ENCODE measurements at places on chromosomes 12 and 14.
A peak's percentile ranks its signal among the peaks of the same experiment; 100 is the strongest.

DNA sequence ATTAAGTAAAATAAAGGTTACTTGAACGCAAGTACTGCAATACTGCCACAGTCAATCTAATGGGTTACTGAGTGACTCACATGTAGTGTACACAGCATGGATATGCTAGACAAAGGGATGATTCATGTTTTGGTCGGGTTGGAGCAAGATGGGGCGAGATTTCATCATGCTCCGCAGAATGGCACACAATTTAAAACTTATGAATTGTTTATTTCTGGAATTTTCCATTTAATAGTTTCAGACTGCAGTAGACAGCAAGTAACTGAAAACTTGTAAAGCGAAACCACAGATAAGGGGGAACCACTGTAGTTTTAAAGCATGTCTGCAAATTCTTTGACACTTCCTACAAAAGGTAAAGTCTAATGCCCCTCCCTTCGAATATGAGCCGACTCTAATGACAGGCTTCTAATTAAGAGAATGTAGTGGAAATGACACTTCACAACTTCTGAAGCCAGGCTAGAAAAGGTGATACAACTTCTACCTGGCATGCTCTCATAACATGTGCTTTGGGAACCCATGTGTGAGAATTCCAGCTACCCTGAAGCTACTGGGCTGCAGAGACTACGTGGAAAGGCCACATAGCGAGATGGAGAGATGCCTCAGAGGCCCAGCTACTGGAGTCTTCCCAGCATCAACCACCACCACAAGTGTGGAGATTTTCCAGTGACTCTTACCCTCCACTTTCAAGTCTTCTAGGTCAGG, 13.9 kb upstream of the TCP11L2 start:
- no peak for DNase-seq

DNA sequence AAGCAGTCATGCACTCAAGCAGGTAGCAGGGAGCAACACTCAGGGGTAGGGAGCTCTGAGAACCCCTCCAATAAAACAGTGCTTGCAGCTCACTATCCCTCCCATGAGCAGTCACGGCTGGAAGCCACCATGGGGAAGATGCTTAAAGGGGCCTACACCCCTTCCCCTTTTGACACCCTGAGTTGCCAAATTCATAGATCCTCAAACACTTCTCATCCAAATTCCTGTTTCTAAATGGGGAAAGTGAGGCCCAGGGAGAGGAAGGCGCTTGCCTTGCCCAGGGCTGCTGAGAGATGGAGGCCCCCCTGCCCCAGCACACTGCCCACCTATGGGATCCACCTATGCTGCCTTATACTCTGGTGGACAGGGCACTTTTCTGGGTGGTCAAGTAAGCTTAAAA, 7.2 kb upstream of the ENDOU start:
- DNase-seq = no peak

DNA sequence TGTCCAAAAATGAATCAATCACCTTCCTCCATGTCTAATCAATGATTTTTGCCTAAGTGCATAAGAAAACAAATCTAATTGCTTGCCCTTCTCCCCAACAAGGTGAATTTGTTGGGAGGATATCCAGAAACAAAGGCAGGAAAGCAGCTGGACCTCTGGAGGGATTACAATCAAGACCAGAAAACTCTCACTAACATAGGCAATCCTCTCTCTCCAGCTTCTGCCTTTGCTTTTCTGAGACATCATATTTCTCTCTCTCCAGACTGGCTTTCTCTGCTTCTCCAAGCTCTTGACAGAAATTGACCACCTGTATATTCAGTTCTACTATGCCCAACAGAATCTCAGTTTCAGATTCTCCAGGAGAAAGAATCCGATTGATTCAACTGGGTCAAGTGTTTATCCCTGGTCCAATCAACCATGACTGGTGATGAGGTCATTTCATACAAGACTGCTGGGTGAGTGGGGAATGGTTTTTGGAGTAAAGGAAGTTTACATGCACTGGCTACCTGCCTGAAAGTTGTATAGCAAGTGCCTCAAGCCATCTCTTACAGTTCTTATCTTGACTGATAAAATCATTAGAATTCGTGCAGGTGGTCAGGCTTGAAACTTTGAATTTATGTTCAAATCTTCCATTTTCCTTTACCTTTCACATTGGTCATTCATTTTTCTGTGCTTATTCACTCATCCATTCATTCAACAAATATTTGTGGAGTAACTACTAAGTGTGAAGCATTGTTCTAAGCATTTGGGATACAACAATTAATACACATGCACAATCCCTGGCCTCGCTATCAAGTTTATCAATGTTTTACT, 22.2 kb upstream of the CFAP54 start:
- DNase-seq = no peak

GRCh38 chr14:71645656-71646055, 286.6 kb upstream of the RGS6 start:
- DNase-seq = no peak

- DNase-seq = peak; percentile 40
Measured at GRCh38 chr12:132622437-132623071, 4.0 kb downstream of the P2RX2 start.

DNA sequence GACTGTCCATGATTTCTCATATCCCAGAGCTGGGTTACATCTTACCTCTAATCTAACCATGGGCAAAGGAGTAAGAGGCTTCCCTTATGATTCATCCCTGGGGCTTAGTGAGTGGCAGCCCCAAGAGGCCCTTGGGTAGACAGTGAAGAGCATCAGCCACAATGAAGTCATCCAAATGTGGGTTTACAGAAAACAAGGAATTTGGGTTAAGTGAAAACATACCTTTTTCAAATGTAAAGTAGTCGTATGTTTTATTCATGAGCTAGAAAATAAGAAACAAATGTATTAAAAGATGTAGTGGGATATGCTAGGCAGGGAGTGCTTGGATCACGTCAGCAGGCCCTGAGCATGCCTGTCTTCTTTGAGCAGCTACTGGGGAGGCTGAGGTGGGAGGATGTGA, 54.0 kb upstream of the ELK3 start:
- no peak for DNase-seq

DNA sequence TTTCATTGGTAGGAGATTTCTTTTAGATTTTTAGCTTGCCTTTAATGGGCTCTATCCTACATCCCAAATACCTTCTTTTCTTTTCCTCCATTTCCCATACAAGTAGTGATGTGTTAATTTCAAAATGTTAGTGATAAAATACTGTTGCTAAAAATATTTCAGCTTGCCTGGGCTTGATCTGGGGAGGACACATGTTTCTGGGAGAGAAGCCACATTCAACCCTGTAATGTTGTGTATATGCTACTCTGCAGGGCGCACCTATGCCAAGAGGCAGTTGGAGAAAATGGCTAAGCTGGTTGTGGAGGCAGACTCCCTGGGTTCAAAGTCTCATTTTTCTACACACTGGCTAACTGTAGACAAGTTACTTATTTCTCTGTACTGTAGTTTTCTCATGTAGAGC, 26.3 kb downstream of the FLRT2 start:
- DNase-seq = no peak

Measured in CD8-positive, alpha-beta memory T cell (primary cell).